Smooth muscle cell of trachea (primary cell): ENCODE measurements at places on chromosomes 6 and 20. TPM values are rescaled to one million over a fixed set of nuclear protein-coding genes. Genes with fewer than 3 reads are reported as not detected.

SLCO4A1 gene
- 0.66 and 1.3 TPM in 2 replicates for total RNA-seq

TFAP2A gene
- total RNA-seq = under 0.01 and 0.29 TPM in 2 replicates

TENT5A gene
- 27.2 and 38.9 TPM in 2 replicates for total RNA-seq

FNDC11 gene
- 1.8 and 2.3 TPM in 2 replicates for total RNA-seq

LY86 gene
- total RNA-seq = not detected in 2 replicates

ELOVL2 gene
- under 0.01 TPM in 1 of 2 replicates, not detected in the other for total RNA-seq

RIMS1 gene
- total RNA-seq = under 0.01 and 0.33 TPM in 2 replicates

DDRGK1 gene
- total RNA-seq = 23.0 and 33.4 TPM in 2 replicates

PPIL1 gene
- 16.7 and 23.1 TPM in 2 replicates for total RNA-seq

PTK7 gene
- 71.3 and 213 TPM in 2 replicates for total RNA-seq

HMGCLL1 gene
- total RNA-seq = 1.2 and 1.3 TPM in 2 replicates
